ENCODE measurements at places on chromosomes 11 and 22.

GRCh38 chr11:97537407-97538150 lies 1147.8 kb downstream of the JRKL start:
- DNase-seq, result no peak

GRCh38 chr11:73789279-73789670 lies 1.6 kb downstream of the MRPL48 start:
- DNase-seq, result no peak

- no peak for DNase-seq
These were observed 7.6 kb upstream of the MICAL2 start for GRCh38 chr11:12102588-12103410.

- no peak for DNase-seq
These were observed 6.7 kb downstream of the NDUFV1 start for GRCh38 chr11:67613313-67613959.

DNA sequence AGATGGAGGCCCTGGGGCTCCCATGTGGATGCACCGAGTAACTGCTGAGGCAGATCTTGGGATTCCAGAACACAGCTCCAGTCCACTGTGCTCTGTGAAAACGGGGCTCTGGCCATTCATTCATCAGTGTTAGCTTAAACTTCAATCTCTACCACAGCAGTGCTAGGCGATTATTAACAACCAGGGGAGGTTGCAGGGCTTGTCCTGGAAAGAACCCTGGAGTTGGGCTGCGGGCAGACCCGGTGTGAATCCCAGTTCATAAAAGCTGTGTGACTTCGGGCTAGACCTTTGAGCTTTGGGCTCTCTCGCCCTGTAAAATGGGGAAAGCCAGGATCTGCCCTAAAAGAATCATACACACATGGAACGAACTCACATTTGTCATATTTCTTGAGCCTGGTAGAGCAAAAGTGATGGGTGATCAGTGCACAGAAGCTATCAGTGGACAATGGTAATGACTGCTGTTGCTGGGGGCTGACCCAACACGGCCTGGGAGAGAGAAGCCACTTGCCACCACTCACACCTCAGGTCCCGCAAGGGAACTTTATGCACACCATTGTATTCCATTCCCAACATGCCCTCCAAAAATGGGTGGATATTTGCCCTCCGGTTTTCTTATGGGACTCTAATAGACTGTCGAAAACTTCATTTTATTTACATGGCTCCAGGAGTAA lies 15.6 kb upstream of the CRYBB3 start:
- no peak for DNase-seq

- no peak for DNase-seq
These were observed 10.5 kb downstream of the SYNGR1 start for GRCh38 chr22:39360242-39360641.
